ENCODE measurements at places on chromosomes 2 and 18. TPM values are rescaled to one million over a fixed set of nuclear protein-coding genes. Genes with fewer than 3 reads are reported as not detected.

Gene CSRNP3
- 11.8 TPM for polyA plus RNA-seq

Gene NEU2
- not detected for polyA plus RNA-seq

Gene SAP130
- polyA plus RNA-seq = 27.7 TPM

Gene DSC2
- polyA plus RNA-seq = 55.5 TPM

Gene RNU2-63P
- polyA plus RNA-seq = not detected

Gene C1QL2
- not detected for polyA plus RNA-seq

Gene DSG3
- not detected for polyA plus RNA-seq

Gene DSG4
- 0.03 TPM for polyA plus RNA-seq

DNA sequence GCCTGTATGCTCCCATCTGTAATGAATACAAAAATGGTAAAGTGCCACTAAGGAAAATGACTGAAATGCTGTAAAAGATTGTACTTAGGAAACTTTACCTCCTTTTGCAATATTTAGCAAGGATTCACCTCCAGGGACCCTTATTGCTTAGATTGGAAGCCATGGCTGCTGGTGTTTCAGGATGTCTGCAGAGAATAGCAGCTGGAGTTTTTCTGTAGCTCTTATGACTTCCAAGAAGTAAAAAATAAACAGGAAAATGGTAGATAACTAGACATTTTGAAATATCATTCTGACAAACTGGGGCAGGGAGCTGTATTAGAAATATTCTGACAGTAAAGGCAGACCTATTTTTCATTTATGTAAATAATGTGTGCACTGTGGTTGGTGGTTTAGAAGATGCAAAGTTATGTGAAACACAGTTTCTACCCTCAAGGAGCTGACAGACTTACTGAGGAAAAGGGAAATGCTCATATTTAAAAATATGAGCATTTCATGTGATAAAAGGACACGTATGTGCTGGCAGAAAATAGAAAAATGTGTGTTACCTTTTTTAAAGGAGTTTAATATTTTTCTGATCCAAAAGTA lies 224.9 kb upstream of the BOD1L2 start:
- DNase-seq = no peak

DNA sequence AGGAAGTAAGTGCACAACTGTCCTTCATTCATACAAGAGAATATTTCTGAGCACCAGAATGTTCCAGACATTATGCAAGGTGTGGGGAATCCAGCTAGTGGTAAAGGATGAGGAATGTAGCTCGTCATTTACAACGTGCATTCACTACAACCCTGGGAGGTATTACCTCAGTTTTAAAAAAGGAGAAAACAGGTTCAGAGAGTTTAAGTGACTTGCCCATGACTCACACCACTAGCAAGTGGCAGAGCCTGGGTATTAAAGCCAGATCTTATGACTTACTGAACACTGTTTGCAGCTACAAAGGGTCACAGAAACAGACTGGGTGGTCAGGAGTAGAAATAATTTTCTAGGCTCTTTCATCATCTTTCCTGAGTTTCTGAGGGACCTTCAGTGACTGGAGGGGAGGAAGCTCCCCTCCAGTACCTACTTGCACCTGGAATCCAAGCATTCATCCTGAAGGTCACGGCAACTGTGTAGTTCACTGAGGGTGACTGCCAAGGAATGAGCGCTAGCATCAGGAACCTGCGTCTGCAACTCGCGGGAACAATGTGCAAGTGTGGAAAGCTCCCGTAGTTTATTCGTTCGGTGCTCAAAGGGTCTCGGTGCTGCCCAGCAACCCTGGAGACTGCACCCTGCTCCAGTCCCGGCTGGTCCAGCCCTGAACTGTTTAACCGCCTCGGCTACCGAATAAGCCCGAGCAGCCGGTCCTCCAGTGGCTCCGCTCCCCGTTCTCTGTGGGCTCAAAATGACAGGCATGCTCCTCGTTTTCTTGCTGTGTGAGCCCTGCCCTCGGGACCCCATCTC lies 647 bp downstream of the CCDC121 start:
- no peak for DNase-seq

GRCh38 chr2:147609301-147609700 lies 235.5 kb upstream of the ACVR2A start:
- no peak for DNase-seq

DNA sequence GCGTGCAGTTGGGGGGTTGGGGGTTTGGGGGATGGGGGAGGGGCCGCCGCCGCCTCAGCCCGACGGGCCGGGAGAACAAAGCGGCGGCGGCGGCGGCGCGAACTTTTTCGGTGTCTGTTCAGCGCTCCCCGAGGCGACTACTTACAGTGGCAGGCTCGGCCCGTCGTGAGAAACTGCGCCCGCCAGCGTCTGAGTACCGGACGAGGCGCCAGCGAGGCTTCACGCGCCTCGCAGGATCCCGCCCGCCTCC lies 172 bp downstream of the PRKD3 start:
- no peak for DNase-seq

- no peak for DNase-seq
These were observed 28.9 kb downstream of the ZNF532 start for GRCh38 chr18:58893388-58894099.

DNA sequence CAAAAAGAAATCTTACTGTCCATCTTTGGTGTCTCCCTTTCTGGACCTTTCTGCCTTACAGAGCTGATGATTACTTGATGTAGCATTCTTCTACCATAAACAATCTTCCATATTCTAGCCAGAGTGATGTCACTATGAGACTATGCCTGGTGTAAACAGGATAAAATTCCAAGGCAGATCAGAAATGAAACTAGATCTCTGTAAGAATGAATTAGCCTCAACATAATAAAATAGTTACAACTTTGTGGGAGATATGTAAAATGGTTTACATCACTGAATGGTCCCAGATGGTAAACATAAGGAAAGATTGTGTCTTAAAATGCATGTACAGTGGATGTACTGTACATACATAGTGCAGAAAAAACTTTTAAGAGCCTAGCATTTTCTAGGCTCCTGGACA lies 112.3 kb upstream of the ZNF521 start:
- DNase-seq = no peak

DNA sequence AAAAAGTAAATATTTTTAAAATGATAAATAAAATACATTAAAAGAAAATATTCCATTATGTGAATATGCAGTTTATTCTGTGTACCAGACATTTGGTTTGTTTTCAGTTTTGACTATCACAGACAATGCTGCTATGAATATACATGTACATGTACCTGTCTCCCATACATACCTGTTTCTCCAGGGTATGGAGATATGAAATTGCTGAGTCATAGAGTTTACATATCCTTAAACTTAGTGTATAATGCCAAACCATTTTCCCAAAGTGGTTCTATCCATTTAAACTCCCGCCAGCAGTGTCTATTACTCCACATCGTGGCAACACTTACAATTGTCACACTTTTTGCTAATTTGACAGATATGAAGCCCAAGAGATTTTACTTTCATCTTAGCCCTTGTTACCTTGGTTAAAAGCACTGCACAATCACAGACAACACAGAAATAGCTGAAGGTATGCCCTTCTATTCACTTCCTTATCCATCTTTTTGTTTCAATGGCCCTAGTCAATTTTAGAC lies 56.3 kb downstream of the ZNF521 start:
- DNase-seq = no peak

DNA sequence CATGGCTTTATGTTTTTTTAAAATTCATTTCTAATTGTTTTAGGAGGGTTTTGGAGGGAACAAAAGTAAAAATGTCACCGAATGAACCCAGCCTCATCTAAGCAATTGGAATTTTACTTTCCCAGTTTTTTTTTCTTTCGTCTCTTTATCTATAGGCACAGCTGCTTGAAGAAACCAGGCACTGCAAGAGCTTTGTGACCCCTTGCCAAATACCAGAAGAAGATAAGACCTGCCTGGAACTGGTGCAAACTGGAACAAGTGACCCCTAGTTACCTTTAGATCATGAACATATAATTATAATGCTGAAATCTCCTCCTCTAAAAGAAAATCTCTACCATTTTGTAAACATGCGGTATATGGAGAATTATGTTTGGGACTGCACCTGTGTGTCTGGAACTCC lies 100.9 kb downstream of the TSN start:
- no peak for DNase-seq

DNA sequence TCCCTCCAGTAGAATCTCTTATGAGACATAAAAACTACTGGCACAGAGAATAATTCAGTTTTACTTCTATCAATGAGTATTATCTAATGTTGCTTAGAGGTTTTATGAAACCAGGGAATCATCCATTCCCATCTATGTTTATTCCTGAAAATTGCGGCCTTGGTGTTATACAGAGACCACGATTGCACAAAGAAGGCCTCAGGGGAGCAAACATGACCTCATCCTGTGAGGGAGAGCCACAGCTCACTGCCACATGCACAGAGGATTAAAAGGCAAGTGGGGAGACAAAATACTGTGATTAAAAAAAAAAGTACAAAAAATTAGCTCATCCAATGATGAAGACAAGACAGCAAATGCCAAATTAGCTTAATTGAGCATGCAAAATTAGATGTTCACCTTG lies 111.8 kb upstream of the SLC35G4 start:
- DNase-seq = no peak

DNA sequence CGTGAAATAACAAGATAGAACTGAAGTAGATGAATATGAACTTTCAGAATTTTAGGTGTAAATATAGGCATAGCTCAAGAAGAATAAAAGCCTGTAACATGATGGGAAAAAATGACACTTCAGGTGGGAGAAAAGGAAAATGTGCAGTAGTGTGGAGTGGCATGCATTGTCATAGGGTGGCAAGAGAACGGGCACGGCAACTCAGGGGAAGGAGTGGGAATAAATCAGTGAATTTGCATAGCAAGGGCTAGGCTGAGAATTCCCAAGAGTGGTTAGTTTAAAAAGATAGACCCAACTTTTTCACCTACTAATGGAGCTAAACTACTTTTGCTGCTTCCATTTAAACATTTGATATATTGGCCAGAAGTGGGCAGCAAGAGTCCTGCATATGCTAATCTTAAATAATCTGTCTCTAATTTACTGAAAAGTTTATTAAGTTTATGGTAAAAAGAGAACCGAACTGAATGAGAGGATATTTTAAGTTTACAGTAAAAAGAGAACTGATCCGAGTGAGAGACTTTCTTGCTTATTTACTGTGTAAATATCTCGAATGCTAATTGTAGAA lies 228.1 kb downstream of the CTNNA2 start:
- no peak for DNase-seq

DNA sequence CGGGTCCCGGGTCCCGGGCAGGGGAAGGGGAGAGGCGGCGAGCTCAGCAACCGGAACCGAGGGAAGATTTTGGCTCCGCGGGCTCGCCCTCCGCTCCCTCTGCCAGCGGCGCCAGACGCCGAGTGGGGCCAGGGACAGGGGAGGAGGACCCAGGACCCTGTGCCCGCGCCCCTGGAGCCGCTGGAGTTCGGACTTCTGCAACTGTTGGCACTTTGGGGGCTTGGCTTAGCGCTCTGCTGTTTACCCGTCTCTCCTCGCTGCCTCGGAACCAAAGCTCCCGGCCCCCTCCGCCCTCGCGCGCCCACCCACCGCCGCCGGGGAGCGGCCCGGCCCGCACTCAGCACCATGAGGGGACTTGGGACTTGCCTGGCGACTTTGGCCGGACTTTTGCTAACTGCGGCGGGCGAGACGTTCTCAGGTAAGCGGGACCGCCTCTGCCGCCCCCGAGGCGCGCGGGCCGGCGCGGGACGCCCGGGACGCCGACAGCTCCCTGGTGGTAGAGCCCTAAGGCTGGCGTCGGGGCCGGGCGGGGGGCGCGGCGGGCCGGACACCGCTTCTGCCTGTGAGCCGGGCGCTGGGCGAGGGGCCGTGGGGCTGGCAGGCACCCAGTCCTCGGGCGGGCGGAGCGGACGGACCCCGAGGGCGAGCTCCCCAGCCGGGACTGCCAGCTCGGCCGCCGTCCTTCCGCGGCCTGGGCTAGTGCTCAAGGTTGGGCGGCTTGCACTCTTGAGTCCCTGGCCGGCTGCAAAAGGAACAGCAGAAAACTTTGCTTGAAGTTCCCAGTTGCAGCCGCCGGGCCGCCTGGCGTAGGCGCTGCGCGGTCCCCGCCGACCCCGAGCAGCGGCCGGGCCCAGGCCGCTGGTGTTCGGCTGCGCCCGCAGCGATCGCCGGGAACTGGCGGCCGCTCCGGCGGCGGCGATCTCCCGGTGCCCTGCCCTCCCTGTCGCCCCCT lies 634 bp downstream of the PTPRM start:
- peak; percentile 44 for DNase-seq

GRCh38 chr2:226909126-226909525 lies 73.3 kb downstream of the RHBDD1 start:
- DNase-seq = no peak

DNA sequence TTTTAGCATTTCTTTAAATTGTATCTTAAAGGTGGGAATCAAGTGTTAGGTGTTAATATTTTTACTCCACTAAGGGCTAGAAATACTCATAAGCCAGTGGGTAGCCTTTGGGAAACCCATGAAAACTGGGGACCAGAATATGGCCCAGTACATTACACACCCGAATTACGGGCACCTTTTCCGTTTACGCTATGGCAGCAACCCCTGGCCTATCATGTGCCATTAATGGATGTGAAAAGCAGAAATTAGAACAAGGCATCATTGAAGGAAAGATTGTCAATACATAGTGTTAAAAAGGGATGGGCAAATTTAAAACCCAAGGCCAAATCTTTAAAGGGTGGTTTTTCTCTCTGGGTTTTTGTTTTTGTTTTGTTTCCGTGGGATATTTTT lies 781 bp downstream of the FARP2 start:
- no peak for DNase-seq

- DNase-seq = no peak
These were observed 120.4 kb downstream of the L3MBTL4 start for GRCh38 chr18:6294148-6294784.

DNA sequence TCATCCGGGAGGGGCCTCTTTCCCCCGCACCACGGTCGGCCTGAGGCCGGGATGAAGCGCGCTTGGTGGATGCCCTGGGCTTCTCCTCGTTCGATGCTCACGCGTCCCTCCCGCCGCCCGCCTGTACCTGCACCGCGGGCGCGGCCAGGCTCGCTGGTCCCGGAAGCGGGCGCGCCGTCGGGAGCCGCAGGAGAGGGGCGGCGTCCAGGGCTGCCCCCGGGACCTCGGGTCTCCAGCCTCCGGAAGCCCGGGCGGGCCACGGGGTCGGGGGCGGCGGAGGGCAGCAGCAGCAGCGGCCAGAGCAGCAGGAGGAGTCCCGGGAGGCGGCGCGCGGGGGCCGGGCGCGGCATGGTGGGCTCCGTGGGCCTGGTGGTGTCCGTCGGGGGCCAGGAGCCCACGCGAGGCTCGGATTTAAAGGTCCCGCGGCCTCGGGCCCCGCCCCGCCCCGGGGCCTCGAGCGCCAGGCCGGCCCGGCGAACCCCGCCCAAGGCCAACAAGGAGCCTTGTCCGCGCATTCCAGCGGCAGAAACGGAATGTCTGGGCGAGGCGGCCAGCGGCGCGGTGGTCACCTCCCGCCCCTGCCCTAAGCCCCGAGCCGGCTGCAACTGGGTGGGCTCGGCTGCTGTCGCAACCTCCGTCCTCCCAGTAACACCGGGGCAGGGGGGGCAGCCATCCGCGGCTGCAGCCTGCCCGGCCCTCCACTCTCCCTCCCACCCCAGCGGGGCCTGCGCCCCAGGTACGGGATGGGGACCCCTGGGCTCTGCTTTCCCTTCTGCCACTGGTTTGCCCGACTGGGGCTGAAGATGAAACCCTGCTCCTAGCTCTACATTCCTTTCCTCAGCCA lies at the start of gene MATN3:
MATN3 (minus strand) TSS at position 387 of the 844 bp plus-strand sequence; CDS start at position 350, 37 bp downstream.
- no peak for DNase-seq

DNA sequence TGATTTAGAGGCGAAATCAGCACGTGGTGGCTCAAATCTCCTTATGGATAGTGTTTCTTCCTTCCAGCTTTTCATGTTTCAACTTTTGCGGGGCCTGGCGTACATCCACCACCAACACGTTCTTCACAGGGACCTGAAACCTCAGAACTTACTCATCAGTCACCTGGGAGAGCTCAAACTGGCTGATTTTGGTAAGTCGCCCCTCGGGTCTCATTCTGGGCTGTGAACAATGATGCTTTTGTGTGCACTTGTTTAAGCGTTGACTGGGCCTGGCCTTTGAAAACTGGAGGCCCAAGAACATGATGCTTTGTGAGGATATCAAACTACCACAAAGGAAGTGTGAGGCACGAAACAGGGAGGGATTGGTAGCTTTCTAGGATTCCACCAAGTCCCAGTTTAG lies 27.4 kb downstream of the CDK15 start:
- no peak for DNase-seq

Data from right renal pelvis (tissue), 4 donors.